ENCODE measurements at places on chromosomes 4 and X. TPM values are rescaled to one million over a fixed set of nuclear protein-coding genes. Genes with fewer than 3 reads are reported as not detected.
A peak's percentile ranks its signal among the peaks of the same experiment; 100 is the strongest.

DNA sequence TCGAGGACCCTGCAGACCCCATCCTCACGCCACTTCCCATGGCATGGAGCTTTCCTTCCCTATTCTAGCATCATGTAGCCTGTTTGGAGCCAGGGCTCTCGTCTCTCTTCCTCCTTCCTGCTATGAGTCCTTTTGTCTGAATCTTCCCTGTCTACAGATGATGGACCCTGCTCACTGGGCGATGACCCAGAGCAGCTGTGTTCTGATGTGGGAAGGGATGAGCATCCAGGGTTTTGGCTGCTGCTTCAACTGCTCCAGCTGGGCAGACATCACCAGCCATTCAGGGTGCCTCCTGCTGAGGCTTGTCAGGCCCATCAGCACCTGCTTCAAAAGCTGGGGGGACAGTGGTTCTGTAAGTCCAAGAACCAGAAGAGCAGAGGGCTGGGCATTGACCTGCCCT lies 3.2 kb upstream of the CCKAR start:
- DNase-seq, result no peak

The TCEAL7 gene
- not detected for total RNA-seq

- no peak for DNase-seq
These were observed 84.7 kb downstream of the CRMP1 start for GRCh38 chr4:5808081-5808741.

- DNase-seq, result no peak
These were observed 141.7 kb downstream of the HHIP start for GRCh38 chr4:144787365-144788258.

- DNase-seq, result no peak
These were observed 13.3 kb downstream of the TLR10 start for GRCh38 chr4:38769441-38769840.

DNA sequence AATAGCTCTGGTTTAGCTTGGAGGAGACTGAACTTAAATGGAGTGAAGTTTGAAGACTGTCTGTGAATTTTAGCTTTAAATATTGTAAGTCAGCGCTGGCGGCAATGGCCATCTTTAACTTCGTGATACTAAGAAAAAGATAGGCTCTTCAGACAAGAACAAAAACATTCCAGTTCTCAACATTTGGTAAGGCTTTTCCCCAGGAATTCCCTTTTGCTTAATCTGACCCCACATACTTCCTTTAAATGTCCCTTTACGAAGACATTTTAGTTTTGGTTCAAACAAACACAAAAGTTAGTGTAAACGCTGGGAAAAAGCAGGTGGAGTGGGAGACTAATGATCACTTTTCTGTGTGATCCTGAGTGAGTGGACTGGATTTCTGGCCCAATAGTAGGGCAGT lies 106.2 kb downstream of the MAML3 start:
- no peak for DNase-seq

The ITM2A gene
- 89.0 TPM for total RNA-seq

DNA sequence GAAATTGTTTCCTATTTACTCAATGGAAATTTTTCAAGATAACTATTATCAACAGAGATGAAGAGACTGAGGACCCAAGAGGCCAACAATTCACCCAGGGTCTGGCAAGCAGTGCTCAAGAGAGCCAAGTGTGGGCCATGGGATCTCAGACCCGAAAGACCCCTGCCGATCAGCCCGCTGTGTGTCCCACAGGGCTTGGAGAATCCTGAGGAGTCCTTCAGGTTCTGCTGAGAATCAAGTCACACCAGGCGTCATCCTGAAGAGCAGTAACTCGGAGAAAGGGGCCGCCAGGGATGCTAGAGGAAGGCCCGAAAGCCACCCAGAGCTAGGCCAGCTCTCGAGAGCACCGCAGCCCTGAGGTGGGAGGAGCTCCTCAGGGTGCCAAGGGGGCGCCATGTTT lies 48.7 kb downstream of the FGFRL1 start:
- no peak for DNase-seq

DNA sequence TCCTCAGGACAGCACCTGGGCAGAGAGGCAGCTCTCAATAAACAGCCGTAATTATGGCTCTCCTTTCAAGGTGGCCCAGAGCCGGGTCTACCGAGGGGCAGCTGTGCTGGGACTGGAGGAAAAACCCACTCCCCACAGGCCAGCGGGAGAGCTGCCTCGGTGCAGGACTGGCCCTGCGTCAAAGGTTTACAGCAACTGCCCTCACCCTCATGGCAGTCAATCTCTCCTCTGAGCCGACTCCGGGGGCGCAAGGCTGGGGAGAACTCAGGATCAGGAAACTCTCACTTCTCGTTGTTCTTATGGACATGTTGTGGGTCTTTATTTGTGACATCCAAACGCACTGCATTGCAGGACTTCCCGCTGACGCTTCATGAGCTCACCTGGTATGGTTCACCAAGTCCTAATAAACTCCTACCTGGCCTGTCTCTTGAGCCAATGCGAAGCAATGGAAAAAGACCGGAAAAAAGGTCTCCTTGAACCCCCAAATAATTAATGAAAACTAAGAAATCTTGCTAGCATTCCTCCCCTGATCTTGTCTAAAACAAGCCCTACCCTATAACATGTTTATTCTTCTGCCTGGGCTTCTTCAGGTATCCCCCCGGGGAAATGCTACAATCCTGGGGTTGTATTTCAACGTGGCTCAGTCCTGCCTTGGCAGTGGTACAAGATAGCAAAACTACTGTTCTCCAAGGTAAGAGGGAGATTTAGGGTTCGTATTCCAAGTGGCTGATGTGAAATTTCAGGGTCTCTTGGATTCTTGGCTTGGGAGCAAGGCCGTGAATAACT lies 50.1 kb upstream of the CDKN2AIP start:
- DNase-seq, result no peak

- no peak for DNase-seq
These were observed 76.2 kb downstream of the DOCK11 start for GRCh38 chrX:118571836-118572235.

- DNase-seq, result no peak
These were observed 76.0 kb upstream of the GIMD1 start for GRCh38 chr4:106444557-106444956.

The UGT2A1 gene
- not detected for total RNA-seq

- DNase-seq, result no peak
These were observed 144.3 kb upstream of the CPEB2 start for GRCh38 chr4:14857981-14858380.

DNA sequence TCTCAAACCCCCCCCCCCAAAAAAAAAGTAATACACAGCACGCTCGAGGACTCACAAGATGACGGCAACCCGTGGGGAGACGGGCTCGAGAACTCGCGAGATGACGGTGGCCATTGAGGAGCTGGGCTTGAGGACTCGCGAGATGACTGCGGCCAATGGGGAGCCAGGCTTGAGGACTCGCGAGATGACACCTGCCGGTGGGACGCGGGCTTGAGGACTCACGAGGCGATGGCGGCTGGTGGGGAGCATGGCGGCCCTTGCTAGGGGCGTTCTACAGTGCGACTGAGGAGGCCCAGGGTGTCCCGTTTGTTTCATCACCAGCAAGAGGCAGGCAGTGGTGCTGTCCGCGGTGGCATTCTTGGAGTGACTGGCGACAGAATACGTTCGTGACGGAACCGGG lies 172.4 kb upstream of the MAGEB16 start:
- no peak for DNase-seq

The NSUN7 gene
- 0.16 TPM for total RNA-seq

DNA sequence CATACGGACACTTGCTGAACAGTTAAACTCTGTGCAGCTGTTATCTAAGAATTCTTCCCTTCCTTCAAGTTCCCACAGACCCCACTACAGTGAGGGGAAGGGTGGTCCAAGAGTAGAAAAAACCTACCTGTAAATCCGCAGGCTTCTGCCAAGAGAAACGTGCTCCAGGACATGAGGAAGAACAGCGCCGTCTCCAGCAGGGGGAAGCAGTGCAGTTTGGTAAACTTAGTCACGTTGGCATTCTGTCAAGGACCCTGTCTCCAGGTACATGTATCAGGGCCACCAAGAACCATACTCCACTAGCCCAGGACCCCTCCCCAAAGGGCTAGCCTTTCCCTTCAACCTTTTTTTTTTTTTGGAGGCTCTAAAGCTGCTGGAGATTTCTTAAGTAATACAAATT lies 79.9 kb downstream of the CHST7 start:
- peak; percentile 36 for DNase-seq

DNA sequence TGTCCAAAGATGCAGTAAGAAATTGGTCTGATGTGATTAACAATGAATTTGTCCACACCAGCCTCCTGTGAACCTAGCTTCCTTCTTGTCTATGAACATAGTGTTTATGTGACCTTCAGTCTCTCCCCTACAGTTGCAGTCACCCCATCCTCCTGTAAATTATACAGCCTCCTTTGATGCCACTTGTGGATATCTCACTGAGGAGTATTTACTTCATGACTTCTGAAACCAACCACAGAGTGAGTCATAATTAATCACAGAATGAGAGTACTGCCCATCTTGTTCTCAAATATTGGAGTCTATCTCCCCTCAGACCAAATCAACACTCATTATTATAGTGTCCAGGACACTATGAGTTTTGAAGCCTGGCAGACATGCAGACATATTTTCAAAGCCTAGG lies 27.3 kb upstream of the XAGE2 start:
- DNase-seq, result no peak

The COMMD8 gene
- total RNA-seq, result 15.0 TPM

GRCh38 chr4:143076723-143077122 lies 108.0 kb upstream of the USP38 start:
- DNase-seq, result no peak

The INTU gene
- 0.56 TPM for total RNA-seq

DNA sequence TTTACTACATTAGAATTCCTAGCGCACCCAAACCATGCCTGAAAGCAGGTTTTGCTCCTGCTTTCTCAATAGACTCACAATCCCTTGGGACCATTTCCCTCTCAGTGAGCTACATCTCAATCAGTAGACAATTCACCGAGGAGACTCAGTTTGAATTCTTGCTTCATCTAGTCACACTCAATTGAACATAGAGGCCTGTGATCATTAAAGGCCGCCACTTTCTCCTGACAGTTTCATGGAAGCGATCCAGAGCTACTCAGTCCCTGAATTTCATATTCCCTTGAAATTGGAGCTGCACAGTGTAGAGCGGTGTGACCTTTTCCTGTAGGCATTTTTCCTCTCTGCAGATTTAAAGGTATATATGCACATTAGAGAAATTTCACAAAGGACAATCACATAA lies 193.9 kb upstream of the SPOCK3 start:
- DNase-seq, result no peak

GRCh38 chr4:100081491-100081890 lies 108.8 kb downstream of the DDIT4L start:
- no peak for DNase-seq

GRCh38 chr4:109574931-109575804 lies 15.1 kb downstream of the MCUB start:
- DNase-seq, result no peak

DNA sequence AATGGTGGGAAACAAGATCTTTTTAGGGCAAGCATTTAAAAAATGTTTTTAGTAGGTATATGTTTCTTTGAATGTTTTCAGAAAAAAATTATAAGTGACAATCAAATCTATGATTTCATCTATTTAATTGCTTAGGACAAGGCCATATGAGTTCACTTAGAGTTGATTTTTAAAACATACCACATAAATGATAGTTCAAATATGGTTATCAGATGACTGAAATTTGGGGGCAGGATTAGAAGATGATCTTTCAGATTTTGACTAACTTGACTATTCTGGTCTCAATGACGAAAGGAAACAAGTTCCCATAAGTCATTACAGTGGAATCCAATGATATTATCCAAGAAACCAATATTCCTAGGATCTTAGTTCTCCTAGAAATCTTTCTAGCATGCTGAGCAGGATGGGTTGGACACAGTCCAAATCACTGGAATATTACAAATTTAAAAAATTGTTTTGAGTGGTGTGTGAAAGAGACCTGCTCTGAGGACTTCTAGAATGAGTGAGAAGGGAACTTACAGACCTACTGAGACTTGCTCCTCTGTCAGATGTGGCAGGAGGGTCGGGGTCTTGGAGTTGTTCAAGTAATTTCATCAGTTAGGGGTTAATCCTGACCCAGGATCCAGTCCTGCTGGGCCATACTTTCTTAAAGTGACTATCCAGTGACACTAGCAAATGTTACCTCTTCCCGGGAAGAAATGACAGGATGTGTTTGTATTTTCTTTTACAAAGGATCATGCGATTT lies 20.0 kb downstream of the RHOH start:
- peak; percentile 24 for DNase-seq

DNA sequence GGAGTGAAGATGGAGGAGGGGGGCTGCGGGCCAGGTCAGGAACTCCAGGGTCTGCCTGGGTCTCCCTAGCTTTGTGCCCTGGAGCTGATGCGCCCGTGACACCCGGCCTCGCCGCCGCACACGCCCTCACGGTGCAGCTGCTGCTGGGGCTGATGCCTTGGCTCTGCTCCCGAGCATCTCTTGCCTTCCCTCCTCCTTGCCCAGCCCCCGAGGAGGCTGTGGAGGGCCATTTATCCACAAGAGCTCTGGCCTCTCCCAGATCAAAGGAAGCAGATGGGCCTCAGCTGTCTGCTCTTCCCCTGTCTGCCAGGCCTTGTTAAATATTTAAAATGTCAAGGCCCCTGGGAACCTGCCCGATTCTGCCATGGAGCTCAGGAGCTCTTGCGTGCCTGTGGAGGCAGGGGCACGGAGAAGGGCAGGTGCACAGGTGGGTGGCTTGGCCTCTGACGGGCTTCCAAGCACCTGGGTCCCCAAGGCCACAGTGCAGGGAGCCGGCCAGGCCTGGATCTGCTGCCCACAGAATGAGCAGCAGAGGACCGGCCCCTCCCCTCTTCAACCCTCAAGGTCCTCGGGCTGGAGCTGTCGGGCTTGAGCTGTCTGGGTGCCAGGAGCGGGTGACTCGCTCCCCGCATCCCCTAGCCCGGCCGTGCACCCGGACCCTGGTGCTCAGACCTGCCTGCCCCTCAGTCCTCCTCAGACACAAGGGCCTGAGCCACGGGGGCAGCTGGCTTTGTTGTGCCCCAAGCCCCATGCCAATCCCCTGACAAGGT lies 20.3 kb downstream of the ATP2B3 start:
- no peak for DNase-seq

- no peak for DNase-seq
These were observed 3.3 kb downstream of the RADX start for GRCh38 chrX:106615041-106615440.

- no peak for DNase-seq
These were observed 130.8 kb upstream of the ACSL4 start for GRCh38 chrX:109863811-109864210.

DNA sequence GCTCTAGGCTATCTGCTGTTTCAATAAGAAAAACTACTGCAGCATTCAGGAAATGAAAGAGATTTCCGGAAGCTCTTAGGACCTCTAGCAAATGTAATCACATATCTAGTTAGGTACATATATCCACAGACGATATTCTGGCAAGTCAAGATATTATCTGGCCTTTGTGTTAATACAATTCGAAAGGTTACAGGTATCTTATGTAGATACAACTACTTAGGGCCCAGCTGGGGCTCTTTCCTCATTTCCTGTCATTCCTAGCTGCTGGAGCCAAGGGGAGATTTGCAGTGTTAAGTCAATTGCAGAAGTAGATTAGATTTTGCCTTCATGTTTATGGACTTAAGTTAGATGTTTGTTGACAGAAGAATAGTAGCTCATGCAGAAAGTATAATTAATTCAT lies 299.5 kb downstream of the ARHGAP24 start:
- no peak for DNase-seq

- no peak for DNase-seq
These were observed 517.1 kb upstream of the ZFP42 start for GRCh38 chr4:187478292-187479140.
